ENCODE measurements at places on chromosomes 7 and 10.
A peak's percentile ranks its signal among the peaks of the same experiment; 100 is the strongest.

- DNase-seq: no peak
Observed at GRCh38 chr7:70355198-70356020, 757.1 kb downstream of the AUTS2 start.

- DNase-seq: no peak
Observed at GRCh38 chr10:106136175-106136574, 1028.3 kb downstream of the SORCS1 start.

DNA sequence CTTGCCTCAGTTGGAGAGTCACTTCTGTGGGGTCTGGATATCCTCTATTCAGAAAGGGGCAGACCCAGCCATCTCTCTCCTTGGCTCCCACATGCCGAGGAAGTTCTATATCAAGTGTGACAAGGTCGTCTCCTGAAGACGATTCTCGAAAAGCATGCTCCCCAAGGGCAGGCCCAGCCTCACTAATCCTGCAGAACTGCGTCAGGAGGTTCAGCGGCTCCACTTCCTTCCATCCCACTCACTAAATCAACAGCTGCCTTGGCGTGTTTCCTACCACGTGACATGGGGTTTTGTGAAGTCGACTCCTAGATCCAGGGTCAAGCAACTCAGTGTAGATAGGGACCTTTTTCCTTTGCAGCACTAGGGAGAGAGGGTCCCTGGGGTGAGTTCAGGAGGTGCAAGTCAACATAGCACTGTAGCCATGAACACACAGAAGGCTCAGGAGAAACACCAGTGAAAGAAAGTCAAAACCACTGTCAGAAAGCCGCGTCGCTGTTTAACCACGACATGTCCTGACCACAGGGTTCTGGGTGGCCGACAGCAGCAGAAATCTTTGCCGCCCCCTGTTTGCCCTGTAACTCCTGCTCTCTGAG, 156.4 kb downstream of the PRPF18 start:
- peak; percentile 17 for DNase-seq

DNA sequence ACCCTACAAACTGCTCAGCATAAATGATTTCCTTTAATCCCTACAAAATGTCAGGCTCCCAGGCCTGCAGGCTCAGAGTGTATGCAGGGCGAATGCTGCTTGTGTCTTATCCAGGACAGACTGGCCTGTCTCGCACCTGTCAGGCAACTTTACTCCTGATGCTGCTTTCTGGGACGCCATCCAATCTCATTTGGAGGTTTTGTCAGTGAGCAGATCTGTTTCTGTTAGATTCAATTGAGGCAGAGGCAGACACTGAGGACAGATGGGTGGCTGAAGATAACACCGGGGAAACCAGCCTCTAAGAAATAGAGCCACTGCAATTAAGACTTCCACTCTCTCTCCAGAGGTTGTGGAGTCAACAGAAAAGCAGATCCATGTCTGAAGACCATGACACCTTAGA, 115.6 kb downstream of the DPP6 start:
- DNase-seq: no peak

- DNase-seq: no peak
Observed at GRCh38 chr10:13815756-13816155, 229.0 kb downstream of the PRPF18 start.

DNA sequence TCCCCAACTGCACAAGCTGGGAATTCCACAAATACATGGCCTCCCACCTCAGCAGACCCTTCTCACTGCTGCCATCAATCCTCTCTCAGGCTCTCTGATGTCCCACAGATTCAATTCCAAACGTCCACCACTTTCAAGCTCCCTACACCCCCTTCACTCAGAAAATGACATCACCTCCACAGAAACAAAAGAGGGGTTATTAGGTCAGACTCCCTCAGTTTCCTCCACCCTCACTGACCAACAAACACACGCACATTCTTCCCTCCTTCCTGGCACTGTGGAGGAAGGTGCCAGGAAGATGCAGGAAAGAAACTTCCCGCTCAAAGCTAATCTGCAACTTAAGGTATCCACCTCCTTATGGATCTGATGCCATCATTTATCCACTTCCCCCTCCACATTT, 18.3 kb downstream of the ZNF438 start:
- DNase-seq: no peak

GRCh38 chr10:3960496-3960895, 175.5 kb upstream of the KLF6 start:
- DNase-seq: no peak

DNA sequence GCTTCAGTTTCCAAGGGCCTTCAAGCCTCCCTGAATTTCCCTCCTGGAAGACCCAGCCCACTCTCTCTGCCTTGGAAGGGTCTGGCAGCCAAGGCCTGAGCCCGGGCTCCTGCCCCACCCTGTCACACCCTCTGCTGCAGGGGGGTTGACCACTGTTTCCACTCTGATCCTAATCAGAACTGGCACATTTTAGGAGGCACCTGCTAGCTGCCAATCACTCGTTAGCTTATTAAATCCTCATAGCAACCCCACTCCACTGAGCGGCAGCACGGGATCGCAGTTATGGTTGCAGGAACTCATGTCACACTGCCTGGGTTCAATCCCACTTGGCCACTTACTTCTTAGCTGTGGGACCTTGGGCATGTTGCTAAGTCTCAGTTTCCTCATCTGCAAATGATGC, 12.9 kb downstream of the HSPB1 start:
- DNase-seq: peak; percentile 60

DNA sequence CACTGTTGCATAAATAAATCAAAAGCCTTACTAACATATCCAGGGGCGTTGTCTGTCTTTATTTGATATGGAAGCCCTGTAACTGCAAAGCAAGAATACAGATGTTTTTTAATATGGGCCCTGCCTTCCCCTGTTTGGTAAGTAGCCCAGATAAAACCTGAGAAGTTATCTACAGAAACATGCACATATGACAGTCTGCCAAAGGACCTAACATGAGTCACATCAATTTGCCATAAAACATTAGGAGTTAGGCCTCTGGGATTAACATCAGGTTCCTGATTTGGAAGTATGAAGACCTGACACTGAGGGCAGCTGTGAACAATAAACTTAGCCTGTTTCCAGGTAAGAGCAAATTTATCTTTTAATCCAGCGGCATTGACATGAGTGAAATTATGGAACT, 1588.8 kb downstream of the REEP3 start:
- no peak for DNase-seq
